ENCODE measurements at places on chromosomes 12 and 14. TPM values are rescaled to one million over a fixed set of nuclear protein-coding genes. Genes with fewer than 3 reads are reported as not detected.

DNA sequence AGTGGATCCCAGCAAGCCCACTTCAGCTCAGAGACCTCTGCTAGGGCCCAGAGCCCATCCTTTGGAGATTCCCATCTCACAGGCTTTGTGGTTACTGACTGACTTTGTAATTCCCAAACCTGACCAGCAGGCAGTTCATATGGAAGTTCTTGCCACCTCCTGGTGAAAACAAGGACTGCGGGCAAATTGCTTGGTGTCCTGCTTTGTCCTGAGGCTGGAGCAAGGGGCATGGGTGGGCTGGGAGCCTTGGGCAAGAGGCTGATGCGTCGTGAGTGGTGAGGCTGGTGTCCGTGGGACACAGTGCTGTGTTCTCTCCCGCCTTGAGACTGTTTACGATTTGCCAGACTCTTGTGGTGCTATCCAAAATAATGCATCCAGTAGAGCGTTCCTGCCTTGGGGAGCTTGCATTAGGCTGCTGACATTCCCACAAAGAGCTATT, 91.0 kb downstream of the LRRC74A start:
- peak; percentile 66 for DNase-seq

DNA sequence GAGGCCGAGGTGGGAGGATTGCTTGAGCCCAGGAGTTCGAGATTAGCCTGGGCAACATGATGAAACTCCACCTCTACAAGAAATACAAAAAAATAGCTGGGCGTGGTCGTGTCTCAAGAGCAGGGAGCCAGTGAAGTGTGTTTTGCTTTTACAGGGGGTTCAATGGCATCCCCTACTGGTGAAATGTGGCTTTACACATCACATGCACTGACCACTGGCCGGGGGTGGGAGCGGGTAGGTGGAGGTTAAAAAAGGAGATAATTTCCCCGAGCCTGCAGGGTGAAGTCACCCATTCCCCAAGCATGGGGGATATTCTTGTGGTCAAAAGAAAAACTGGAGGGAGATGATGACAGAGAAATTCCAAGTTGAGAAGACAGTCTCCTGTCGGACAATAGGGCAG, 63.6 kb upstream of the PWP1 start:
- DNase-seq: no peak

CD27 gene
- 0.29 TPM for total RNA-seq

- no peak for DNase-seq
These were observed 389.2 kb downstream of the TMEM117 start for GRCh38 chr12:44225149-44225510.

HOXC4 gene
- 0.37 TPM for total RNA-seq

GRCh38 chr14:58258156-58258555, 13.5 kb downstream of the PSMA3 start:
- no peak for DNase-seq

DNA sequence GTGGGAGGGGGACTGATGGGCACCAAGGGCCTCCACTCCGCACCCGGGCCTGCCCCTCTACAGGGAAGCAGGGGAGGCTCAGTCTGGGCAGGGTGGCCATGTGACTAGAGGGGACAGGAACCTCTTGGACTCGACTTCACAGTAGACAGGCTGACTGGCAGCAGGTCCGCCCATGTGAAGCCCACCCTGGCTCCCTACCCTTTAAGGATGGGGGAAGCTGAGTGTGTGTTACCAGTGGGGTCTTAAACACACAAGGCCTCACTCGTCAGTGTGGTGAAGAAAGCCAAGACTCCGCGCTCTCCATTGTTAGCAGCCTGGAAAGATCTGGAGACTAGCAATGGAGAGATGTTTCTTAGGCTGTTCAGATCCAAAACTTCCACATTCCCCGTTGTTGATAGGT, 52.4 kb downstream of the ANAPC7 start:
- no peak for DNase-seq

MEG3 gene
- total RNA-seq: 10.4 TPM

- no peak for DNase-seq
These were observed 97.2 kb upstream of the SYT1 start for GRCh38 chr12:78767264-78767981.
